ENCODE measurements at places on chromosomes 6 and 20.

DNA sequence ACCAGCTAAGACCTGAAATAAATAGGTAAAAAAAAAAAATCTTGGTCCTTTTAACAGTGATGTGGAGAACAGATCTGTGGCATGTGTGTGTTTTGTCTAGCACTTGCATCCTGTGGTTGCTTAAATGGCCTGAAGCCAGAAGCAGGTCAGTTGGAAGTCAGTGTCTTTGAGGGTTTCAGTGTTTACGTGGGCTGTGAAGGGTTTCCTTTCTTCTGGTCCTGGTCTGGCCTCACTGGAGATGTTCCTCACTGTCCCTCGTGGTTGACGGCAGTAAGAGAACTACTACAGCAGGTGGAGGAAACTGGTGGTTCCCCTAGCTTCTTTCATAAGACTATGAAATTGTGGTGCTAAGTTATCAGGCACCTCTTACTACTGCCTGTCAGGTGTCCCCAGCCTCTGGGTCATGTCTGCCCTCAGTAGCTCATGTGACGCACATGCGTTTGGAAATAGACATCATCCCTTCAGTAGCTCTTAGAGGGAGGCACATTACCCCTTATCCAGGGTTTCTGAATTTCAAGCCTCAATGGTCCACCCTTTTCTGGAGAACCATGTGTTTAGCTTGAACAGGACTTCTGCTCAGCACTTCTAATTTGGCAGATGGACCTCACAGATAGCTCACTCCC is 59.4 kb upstream of the SCP2D1 start:
- no peak for DNase-seq

- peak; percentile 61 for DNase-seq
Measured at GRCh38 chr6:105164418-105164817, 15.4 kb downstream of the POPDC3 start.

DNA sequence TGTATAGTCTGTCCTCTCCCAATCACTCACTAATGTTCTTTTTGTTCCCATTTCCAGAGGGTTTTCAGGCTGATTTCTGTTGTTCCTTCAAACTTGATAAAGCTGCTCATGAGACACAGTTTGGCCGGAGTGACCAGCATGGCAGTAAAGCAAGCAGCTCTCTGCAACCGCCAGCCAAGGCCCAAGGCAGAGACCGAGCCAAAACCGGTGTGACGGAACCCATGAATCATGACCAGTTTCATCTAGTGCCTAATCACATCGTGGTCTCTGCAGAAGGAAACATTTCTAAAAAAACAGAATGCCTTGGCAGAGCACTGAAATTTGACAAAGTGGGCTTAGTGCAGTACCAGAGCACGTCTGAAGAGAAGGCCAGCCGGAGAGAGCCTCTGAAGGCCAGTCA is 14.8 kb upstream of the RPL7L1 start:
- no peak for DNase-seq

GRCh38 chr20:60294632-60295031 is 336.4 kb downstream of the CDH26 start:
- DNase-seq: no peak

GRCh38 chr6:149325648-149326236 is 8.2 kb downstream of the TAB2 start:
- DNase-seq: no peak

GRCh38 chr6:25833136-25833535 is 1.3 kb upstream of the SLC17A1 start:
- peak; percentile 14 for DNase-seq

- DNase-seq: no peak
Measured at GRCh38 chr6:10219510-10219909, 195.4 kb downstream of the TFAP2A start.

DNA sequence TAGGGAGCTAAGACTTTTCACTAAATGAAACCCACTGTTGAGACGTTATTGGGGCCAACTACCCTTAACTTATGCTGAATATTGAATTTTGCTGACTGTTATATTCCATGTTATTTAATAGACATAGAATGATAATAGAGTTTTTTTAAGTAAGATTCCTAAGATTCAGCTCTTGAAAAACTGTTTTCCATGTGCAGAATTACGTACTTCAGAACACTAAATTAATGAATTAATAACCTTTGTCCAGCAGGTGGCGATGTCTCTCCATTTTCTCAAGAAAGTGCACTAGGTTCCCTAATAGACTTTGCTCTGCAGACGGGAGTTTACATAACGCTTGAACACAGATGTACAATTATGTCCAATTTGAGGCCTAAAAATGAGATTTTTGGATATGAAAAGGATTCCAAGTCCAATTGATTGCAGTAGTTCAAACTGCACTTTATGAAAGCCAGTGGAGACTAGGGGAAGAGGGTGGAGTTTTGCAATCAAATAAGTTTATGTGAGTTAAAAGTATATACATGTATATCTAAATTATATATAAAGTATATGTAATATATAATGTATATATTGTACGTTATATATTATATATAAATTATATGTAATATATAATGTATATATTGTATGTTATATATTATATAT is 282.1 kb downstream of the UST start:
- peak; percentile 95 for DNase-seq

DNA sequence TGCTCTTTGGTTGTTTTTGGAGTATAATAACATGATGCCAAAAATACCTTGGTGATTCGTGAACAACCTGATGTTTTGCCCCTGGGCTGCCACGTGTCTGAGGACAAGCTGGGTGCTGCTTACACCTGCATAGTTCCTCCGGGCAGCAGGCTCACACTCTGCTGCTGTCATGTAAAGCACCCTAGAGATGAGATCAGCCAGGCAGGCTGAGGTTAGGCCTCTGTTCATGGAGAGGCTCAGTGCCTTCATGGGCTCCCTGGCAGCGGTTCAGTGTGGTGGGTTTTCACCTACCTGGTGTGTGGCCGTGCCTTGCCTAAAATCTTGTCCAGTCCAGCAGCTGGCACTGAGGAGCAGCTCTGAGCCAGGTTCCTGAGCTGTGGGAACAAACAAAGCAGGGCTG is 60.1 kb upstream of the TAGAP start:
- DNase-seq: peak; percentile 8

DNA sequence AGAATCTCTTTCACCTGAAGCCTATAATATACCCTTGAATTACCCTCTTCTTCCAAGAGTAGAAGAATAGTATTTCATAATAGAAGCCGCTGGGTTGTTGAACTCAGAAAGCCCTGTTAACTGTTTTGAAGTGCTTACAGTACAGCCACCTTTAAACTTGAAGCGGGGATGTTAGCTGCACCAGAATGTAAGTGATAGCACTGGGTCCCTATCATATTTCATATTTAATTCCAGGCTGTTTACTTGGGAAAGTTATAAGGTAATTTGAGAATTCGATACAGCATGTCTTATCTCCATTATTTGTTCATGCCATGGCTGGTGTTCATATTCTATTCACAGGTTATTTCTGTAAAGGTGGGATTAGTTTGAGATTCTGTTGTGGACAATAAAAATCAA is 63.5 kb upstream of the VSTM2L start:
- peak; percentile 98 for DNase-seq

GRCh38 chr20:12638633-12639312 is 370.0 kb upstream of the SPTLC3 start:
- DNase-seq: no peak

GRCh38 chr6:119559586-119559985 is 210.0 kb upstream of the MAN1A1 start:
- no peak for DNase-seq

- DNase-seq: no peak
Measured at GRCh38 chr6:166492092-166492741, 94.3 kb downstream of the RAMACL start.

DNA sequence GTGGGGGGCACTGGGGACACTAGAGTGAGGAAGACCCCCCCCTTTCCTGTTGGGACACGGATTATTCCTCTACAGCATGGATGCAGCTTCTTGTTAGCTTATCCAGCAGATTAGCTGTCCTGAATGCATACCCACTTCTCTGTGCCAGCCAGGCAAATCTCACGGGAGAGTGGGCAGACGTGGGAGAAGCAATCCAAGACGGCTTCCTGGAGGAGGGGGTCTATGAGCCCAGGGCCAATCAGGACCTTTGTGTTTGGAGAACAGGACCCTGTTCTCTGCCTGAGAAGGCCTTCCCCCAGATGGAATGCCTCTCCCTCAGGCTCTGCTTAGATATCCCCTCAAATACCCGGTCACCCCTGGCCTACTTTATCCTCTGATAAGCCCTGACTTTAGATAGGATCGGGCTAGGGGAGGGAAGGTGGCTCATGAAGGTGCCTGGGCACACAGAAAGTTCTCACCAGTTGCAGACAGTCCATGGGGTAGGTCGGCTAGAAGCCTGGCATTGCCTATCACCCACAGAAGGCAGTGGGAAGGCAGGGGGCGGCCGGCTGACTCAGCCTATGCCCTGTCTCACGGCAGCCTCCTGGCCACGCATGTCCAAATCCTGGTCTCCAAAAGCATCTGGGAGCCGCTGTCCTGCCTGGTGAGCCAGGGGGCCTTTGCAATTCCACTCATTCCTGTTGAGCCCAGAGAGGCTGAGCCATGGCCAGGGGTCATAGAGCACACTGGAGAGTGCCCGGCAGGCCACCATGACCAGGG is 34.7 kb downstream of the SUN5 start:
- DNase-seq: no peak

GRCh38 chr6:20572940-20573339 is 38.7 kb downstream of the CDKAL1 start:
- no peak for DNase-seq

GRCh38 chr20:17541996-17542395 is 10.8 kb upstream of the BFSP1 start:
- DNase-seq: no peak

- no peak for DNase-seq
Measured at GRCh38 chr20:13243826-13244376, 22.8 kb downstream of the ISM1 start.

- no peak for DNase-seq
Measured at GRCh38 chr6:36633370-36633769, 39.2 kb downstream of the SRSF3 start.

DNA sequence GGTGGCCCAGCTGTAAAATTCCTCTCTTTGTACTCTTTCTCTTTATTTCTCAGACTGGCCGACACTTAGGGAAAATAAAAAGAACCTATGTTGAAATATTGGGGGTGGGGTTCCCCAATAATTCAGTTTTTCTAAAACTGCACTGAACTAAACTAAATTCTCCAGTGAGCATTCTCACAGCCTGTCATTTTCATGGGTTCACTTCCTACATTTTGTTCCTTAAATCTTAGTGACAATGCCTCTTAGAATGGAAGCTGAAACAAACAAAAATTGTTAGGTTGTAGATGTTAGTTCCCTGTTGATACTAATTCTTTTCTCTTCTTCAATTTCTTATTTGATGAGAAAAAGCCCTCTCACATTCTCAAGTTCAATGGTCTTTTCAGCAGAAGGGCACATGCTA is 35.8 kb upstream of the IFNGR1 start:
- no peak for DNase-seq

DNA sequence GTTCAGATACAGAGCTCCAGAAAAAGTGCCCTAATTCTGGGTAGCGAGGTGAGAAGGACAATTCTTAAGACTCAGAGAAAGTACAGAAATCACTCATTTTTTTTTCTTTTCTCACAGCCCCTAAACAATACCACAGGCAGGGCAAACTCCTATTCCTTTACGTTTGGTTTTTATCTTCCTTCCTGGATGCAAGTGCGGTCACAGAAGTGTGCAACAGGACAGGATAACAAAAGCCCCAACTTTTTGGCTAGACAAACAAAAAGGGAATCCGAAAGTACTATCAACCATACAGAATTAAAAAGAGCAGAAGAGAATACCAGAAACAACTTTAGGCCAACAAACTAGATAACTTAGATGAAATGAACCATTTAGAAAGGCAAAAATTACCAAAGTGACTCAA is 18.4 kb upstream of the BEND6 start:
- DNase-seq: no peak

DNA sequence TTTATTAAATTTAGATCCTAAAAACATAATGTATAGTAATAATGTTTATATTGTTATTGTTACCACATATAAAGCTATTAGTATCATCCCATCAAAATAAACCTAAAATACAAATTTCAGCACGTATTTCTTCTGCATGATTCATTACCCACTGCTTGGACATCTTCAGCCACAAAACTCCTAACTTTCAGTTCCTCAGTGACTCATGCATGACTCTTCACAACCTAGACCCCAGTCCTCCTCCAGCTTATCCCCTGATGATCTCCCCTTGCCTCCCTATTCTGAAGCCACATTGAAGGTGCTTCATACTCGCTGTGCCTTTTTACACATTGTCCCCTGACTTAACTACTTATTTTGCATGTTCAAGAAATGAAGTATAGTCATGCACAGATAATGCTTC is 11.2 kb upstream of the GPRC6A start:
- DNase-seq: no peak

- DNase-seq: no peak
Measured at GRCh38 chr6:111842891-111843290, 30.4 kb downstream of the FYN start.

GRCh38 chr20:43022081-43022480 is 167.6 kb downstream of the PTPRT start:
- DNase-seq: no peak

- DNase-seq: no peak
Measured at GRCh38 chr6:151087861-151088598, 151.7 kb upstream of the AKAP12 start.

GRCh38 chr20:9360431-9360830 is 154.0 kb upstream of the LAMP5 start:
- no peak for DNase-seq

DNA sequence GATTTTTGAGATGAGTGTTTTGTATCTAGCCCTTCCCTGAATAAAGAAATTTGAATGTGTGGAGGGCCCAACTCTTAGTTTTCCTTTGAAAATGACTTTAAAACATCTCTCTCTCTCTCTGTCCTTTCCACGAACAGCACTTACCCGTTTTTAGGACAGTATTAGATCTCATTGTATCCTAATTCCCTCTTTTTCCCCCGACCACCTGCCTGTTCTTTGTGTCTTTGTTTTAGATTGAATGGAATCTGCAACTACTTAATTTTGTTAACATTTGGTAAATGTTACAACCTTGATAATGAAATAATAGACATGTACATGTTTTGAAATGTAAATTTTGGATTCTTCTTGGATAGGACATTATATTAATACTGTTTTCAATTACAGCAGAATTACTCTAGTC is 3.1 kb downstream of the DSP start:
- DNase-seq: no peak

- no peak for DNase-seq
Measured at GRCh38 chr6:4870821-4871494, 94.8 kb downstream of the CDYL start.

DNA sequence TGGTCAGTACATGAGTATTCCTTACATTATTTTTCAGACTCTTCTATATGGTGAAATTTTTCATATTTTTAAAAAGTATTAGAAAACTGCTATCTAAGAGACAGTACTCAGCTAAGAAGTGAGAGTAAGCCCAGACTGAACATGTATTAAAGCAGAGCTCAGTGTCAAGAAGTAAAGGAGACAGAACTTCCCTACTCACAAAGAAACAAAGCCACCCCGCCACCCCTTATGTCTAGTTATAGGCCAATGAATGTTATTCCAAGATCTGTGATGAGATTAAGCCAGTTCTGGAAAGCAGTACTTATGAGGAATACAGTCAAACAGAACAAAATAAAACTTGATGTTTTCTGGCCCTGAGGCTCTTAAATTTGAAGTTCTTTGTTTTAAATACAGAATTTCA is 114.5 kb downstream of the RNGTT start:
- no peak for DNase-seq

- no peak for DNase-seq
Measured at GRCh38 chr6:163008186-163008585, 280.4 kb downstream of the PACRG start.

All from NCI-H2171 treated with DMSO at 0.1 percent for 48 hours (cell line).